ENCODE measurements at places on chromosomes 12 and 14. TPM values are rescaled to one million over a fixed set of nuclear protein-coding genes. Genes with fewer than 3 reads are reported as not detected.

The CLEC4D gene
- total RNA-seq: not detected

The C12orf54 gene
- total RNA-seq: 2.6 TPM

The PLEKHG3 gene
- total RNA-seq: 61.6 TPM

The TFCP2 gene
- total RNA-seq: 11.2 TPM

The USP5 gene
- 72.2 TPM for total RNA-seq

Data from airway epithelial cell (primary cell).